ENCODE measurements at places on chromosomes 6 and 20.

- DNase-seq: no peak
These were observed 1.7 kb upstream of the PIM1 start for GRCh38 chr6:37168163-37168758.

GRCh38 chr6:89098461-89098860 lies 17.9 kb downstream of the PNRC1 start:
- no peak for DNase-seq

DNA sequence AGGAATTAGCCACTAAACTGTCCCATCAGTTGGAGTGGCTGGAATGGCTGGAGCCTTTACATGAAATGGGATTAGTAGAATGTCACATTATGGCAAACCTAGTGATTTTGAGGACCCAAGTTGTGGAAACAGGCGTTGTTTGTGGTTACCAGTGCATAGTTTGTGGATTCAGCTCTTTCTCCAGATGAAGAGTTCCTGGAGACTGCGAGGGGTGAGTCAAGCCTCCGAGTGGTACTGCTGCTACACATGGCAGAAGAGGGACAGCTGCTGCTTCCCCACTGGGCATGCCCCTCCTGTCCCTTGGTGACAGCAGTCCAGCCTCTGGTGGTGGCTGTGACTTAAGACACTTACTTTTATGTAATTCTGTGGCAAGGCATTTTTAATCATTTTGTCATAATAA lies 94.2 kb upstream of the SCP2D1 start:
- DNase-seq: no peak

GRCh38 chr20:39107741-39108140 lies 145.6 kb downstream of the DHX35 start:
- no peak for DNase-seq

GRCh38 chr6:119186490-119186889 lies 108.0 kb upstream of the FAM184A start:
- no peak for DNase-seq

DNA sequence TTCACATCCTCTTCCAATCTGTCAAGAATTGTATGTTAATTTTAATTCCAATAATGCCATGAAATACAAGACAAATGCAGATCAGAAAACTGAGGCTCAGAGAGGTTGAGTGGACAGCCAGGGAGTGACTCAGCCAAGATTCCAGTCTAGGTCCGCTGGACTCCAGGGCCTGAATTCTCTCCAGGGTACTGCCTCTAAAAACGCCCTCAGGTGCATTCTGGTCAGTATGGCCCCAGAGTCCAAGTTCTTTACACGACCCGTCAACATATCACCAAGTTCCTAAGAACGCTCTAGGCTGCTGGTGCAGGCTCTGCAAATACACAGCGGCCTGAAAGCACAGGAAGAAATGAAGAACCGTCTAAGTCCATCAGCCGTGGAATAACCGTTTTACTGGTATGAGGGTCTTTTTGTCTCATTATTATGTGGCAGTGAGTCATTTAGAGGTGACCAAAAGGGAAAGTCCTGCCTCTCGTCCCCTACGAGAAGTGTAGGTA lies 709 bp upstream of the ASXL1 start:
- no peak for DNase-seq

DNA sequence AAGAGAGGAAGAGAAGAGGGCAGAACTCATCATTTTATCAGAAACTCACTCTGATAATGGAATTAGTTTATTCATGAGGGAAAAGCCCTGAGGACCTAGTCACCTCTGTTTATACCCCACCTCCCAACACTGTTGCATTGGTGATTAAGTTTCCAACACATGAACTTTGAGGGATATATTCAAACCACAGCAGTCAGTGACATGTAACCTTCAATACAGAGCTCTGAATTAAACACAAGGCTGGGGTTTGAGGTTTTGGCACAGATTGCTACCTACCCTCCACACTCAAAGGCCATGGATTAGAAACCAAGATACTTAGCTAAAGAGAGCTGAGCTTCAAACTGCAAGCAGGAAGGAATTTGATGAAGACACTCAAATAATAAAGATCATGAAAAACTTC lies 48.5 kb upstream of the MOCS1 start:
- DNase-seq: no peak

DNA sequence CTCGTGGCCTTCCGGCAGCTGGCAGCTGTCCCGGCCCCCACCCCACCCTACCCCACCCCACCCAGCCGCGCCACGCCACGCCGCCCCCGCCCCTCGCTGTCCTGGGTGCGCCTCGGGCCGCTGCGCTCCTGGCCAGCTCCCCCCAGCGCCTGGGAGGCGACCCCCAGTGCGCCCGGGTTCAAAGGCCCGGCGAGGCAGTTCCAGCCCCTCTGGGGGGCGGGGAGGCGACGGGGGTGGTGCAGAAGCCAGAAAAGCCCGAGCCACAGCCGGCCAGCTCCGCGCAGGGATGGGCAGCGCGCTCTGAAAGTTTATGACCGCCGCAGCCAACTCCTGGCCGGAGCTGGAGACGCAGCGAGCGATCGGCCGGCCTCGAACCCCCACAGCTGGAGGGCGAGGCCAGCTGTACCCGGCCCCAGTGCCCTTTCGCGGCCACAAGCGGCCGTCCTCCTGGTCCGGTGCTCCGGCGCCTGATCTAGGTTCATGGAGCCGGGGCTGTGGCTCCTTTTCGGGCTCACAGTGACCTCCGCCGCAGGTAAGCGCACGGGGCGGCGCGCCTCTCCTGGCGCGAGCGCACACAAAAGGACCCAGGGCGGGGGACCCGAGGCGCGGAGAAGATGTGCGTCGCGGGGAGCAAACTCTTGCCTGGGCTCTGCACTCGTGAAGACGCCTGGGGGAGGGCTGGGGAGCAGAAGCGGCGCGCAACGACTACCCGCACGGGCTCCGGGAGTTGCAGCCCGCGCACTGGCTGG lies at the start of gene EDN3:
TSS of gene EDN3 (plus strand) at position 279 of the 749 bp plus-strand sequence. CDS start at position 481, 202 bp downstream.
- DNase-seq: no peak

DNA sequence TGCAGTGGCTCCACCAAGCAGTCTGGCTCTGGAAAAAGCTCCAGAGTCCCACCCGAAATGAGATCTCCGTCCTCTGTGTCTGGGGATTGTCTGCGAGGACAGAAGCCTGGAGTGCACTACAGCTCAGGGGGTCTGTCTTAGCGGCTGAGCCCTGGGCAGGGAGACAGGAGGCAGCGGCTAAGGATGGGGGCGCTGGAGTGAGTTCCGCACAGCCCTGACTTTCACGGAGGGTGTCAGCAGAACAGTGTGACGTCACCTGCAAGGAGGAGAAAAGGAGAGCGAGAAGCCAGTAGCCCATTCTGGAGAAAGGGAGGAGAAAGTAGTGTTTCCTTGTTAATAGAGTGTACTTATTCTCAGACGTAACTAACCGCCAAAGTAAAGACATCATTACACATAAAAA lies 97.6 kb downstream of the FAM50B start:
- DNase-seq: no peak

DNA sequence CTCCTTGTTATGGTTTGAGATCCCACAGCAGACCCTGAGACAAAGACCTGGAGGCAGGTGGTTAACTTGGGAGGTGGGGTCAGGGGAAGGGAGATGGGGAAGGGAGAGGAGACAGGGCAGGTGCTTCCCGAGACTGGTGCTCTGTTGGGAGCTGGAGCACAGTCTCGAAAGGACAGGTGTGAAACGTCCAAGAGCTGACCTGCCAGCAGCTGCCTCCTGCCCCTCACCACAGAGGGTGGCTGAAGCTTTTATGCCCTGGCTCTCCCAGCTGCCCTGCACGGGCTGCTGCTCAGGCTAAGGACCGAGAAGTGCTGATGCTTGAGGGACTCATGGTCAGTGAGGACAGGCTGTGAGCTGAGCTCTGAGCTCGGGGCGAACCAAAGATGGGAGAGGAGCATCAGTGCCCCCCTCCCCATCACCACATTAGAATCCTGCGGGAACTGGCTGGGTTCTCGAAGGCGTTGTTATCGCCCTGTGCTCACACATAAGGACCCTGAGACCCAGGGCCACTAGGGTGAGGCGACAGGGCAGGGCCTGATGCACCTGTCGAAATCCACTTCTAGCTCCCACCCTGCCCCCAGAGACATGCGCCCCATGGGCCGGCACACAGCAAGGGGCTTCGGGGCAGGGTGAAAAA lies 25.3 kb upstream of the CD93 start:
- no peak for DNase-seq

DNA sequence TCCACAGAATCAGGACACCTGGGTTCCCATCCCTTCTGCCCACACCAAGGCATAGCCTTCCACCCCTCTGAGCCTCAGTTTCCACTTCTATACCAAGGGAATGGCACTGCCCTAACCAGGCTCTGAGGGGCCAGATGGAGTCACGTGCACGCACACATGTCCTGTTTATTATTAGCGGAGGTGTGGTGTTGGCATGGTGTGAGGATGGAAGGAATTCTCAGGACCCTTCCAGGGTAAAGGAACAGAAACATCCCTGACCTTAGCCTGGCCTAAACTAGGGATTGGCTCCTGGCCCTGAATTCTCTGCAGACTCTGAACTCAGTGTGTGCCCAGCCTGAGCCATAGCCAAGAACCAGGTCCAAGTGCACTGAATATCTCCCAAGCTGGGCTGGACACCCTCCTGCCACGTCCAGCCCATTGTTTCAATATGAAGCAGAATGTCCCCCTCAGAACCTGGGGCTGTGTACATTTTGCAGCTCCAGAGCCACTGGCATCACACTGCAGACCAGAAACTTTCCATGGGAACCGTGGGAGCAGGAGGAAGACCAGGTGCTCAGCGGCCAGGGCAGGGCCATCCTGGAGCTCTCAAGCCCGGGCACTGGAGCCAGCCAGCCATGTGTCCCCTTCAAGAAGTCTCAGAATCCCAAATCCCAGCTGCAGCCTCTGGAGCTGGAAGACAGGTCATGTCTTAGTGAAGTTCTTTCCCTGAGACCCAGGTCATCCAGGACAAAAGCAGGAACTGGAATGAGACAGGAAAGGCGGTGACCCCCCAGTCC lies 208.4 kb downstream of the ANKRD60 start:
- DNase-seq: no peak

DNA sequence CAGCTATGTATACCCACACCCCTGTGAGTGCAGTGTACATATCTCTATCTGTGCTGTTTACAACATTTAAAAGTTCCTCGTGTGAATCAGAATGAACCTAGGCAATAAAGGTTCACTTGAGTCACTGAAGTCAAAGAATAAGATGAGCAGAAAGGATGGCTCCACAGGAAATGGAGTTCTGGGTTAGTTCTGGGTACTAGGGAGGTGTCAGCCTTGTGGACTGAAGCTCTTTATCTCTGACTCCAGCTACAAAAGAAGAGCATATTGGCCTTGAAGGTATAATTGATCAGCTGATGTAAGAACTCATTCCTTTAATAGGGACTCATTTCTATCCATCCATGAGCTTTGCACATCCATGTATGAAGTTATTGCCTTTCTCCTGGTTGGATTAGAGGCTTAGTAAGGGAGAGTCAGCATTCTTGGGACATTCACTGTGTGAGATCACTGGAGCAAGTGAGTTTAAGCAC lies 73.9 kb upstream of the BACH2 start:
- no peak for DNase-seq

GRCh38 chr6:70103798-70104197 lies 199.1 kb downstream of the COL9A1 start:
- no peak for DNase-seq

DNA sequence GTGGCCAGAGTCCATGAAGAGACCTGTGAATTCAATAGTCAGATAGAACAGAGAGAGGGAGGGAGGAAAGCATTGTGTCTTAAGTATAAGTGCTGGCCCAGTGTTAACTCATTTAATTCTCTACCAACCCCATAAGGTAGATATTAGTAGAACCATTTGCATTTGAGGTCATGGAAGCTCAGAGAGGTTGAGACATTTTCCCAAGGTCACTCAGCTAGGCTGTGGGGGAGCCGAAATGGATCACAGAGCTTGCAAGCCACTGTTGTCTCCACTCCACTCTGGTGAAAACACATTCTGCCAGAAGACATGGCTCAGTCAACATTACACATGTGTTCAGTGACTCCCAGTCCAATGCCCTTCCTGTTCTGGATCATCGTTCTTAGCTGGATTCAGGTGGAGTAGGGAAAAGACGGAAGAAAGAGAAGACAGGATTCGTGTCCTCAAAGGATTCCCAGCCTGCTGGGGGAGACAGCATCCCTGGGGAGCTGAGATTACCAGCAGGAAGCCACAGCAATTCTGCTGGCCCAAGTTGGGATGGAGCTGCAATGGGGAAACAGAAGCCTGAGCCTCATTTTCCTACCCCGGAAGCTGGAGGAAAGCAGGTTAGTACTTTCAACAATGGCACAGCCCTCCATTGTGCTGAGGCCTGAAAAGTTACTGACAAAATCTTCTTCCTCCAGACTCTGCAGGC lies 27.0 kb upstream of the MDGA1 start:
- DNase-seq: no peak

GRCh38 chr6:130293800-130294199 lies 71.0 kb upstream of the SAMD3 start:
- peak; percentile 53 for DNase-seq

GRCh38 chr20:9617940-9618339 lies 103.5 kb downstream of the LAMP5 start:
- no peak for DNase-seq

GRCh38 chr6:82257088-82257774 lies 9.7 kb upstream of the IBTK start:
- DNase-seq: no peak

- peak; percentile 20 for DNase-seq
These were observed 1.6 kb downstream of the TPBG start for GRCh38 chr6:82365016-82365795.

DNA sequence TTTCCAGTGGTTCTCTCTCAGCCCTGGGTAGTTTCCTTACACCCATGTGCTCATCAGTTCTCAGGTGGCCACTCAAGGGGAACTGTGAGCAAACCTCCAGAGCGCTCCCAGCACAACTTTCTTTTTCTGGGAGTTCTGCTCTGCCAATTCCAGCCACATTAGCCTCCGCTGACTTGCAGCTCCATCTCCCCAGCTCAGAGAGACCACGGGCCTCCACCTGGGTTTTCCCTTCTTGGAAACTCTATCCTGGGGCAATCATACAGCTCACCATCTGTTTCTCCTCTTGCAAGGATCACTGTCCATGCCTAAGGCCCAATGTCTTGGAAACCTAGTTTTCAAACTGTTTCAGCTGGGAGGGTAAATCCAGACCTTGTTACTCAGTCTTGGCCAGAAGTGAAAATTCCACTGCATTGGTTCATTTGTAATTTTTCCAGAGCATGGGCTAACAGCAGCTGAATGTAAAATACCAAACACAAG lies 129.9 kb downstream of the EYA2 start:
- no peak for DNase-seq

DNA sequence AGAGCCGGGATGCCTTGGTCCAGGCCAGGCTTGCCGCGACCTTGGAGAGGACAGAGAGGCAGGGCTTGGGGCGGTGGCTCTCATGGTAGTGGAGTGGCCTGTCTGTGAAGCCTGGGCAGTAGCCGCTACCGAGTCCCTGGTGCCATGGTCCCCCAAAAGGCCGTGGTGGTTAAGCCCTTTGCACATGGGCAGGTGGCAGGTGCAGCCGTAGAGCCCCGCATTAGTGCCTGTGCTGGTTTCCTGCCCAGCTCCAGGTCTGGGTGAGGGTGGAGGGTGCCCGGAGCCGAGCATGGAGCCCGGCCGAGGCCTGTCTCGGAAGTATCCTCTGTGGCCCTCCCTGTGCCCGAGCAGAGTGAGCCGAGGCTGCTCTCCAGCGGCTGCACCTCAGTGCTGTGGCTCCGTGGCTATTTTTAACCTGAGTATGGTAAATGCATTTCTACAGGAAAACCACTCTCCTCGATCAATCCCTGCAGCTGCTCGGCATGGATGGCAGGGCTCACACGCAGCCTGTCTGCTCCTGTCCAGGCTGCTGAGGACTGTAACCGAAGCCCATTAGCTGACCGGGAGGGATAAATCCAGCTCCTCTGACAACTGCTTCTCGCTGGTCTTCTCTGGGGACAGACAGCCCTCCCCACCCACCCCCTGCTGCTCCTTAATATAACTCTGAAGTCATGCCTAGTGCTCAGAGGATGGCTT lies 36.3 kb upstream of the GATA5 start:
- DNase-seq: no peak
